GM23338 (cell line): ENCODE measurements at places on chromosomes 3 and 15. TPM values are rescaled to one million over a fixed set of nuclear protein-coding genes. Genes with fewer than 3 reads are reported as not detected.

CCDC71 gene
- total RNA-seq: 37.4 and 44.2 TPM in 2 replicates

CSPG5 gene
- total RNA-seq: 3.4 and 4.3 TPM in 2 replicates

TOPBP1 gene
- total RNA-seq: 42.2 and 65.4 TPM in 2 replicates

DNA sequence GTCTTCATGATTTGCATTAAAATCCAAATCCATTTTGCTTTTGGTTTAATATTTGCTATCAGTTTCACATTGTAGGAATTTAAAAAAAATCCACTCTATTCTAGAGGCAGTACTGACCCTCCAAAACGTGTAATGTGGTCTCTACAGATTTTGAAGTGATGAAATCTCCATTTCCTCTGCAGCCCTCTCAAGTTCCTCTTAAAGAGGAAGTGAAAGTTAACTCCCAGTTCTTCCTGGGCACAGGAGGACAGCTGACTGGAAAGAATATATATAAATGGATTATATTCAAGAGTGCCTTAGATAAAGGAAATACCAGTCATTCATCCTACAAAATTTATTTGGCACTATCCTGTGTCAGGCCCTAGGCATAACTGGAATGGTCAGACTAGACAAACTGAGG lies 83.5 kb upstream of the PLCL2 start:
- no peaks in the 10 kb centered on the region for H3K27me3 ChIP-seq
- no peak overlapping the region for H3K4me3 ChIP-seq
- H3K36me3 ChIP-seq: no peaks in the 10 kb centered on the region
- H3K27ac ChIP-seq: no peak overlapping the region

- DNase-seq: no peak
- H3K27me3 ChIP-seq: no peaks in the 10 kb centered on the region
- no peaks in the 10 kb centered on the region for H3K36me3 ChIP-seq
- peaks cover 10% of the 10 kb centered on the region for H3K4me1 ChIP-seq
- H3K4me3 ChIP-seq: no peak overlapping the region
These were observed 105.2 kb downstream of the RPLP1 start for GRCh38 chr15:69557707-69558409.

DNA sequence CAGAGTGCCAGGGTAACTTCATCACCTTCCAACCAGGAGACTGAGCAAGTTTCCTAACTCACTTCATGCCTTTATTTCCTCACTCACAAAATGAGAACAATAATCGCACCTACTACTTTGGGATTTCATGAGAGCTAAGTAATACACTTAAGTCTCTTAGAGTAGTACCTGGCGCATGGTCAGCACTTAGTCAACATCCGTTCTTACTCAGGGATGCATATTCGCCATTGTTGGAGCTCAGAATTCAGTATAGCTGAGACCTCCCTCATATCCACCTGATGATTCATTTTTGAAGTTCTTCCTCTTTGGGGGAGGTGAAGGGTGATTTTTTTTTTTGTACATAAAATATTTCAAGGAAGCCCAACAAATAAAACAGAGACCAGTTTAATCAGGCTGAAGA lies 188.2 kb downstream of the AGBL1 start:
- no peaks in the 10 kb centered on the region for H3K27me3 ChIP-seq
- no peak for DNase-seq
- H3K27ac ChIP-seq: no peak overlapping the region
- no peak overlapping the region for H3K4me3 ChIP-seq

GRCh38 chr3:8658306-8659212 lies 14.0 kb upstream of the SSUH2 start:
- no peak overlapping the region for H3K4me3 ChIP-seq
- DNase-seq: no peak
- no peaks in the 10 kb centered on the region for H3K27me3 ChIP-seq

GRCh38 chr3:143188881-143189280 lies 69.3 kb downstream of the CHST2 start:
- H3K27ac ChIP-seq: no peak overlapping the region
- DNase-seq: no peak
- no peak overlapping the region for H3K4me3 ChIP-seq
- H3K4me1 ChIP-seq: no peaks in the 10 kb centered on the region
- no peaks in the 10 kb centered on the region for H3K27me3 ChIP-seq

DNA sequence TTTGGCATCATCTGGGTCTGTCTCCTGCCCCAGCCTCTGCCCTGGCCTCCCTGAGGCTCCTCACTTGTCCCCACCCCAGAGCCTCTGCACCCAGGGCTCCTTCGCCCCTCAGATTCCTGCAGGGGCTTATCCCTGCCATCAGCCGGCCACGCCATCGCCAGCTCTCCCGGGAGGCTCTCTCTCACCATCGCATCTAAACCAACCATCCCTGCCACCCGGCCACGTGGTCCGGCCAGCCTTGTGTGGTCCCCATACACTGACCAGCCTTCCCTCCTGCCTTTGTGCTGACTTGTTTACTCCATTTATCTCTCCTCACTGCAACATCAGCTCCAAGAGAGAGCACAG lies 134.3 kb upstream of the IQSEC1 start:
- H3K27ac ChIP-seq: no peak overlapping the region
- H3K36me3 ChIP-seq: no peaks in the 10 kb centered on the region
- H3K4me3 ChIP-seq: no peak overlapping the region

DNA sequence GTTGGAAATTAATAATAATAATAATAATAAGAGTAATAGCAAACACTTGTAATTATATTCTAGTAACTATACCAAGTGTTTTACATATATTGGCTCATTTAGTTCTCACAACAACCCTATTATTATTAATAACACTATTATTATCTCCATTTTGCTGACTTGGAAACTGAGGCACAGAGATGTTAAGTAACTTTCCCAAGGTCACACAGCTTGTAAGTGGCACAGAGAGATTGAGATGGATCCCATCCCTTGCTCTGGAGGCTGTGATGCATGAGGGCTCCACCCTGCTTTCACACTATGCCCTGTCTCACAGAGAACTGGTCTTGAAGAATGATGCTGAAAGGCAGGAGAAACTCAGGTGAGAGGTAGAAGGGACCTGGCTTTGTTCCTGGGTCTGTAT lies 31.9 kb downstream of the TRIM42 start:
- H3K4me1 ChIP-seq: peaks cover 12% of the 10 kb centered on the region
- no peak for DNase-seq
- no peak overlapping the region for H3K4me3 ChIP-seq
- no peak overlapping the region for H3K27ac ChIP-seq
- no peaks in the 10 kb centered on the region for H3K27me3 ChIP-seq

DNA sequence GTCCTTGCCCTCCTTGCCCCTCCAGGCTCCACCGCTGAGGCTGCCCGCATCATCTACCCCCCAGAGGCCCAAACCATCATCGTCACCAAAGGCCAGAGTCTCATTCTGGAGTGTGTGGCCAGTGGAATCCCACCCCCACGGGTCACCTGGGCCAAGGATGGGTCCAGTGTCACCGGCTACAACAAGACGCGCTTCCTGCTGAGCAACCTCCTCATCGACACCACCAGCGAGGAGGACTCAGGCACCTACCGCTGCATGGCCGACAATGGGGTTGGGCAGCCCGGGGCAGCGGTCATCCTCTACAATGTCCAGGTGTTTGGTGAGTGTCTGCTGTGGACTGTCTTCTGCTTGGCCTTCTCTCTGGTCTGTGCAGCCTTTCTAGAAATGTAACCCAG lies 61.0 kb downstream of the BOC start:
- H3K4me1 ChIP-seq: no peaks in the 10 kb centered on the region
- H3K4me3 ChIP-seq: no peak overlapping the region
- no peak overlapping the region for H3K27ac ChIP-seq
- no peak for DNase-seq

- H3K27me3 ChIP-seq: no peaks in the 10 kb centered on the region
- no peak overlapping the region for H3K27ac ChIP-seq
- no peaks in the 10 kb centered on the region for H3K36me3 ChIP-seq
- no peak overlapping the region for H3K4me3 ChIP-seq
These were observed 113.9 kb downstream of the MEGF11 start for GRCh38 chr15:66139591-66140207.

- H3K27ac ChIP-seq: no peak overlapping the region
- H3K27me3 ChIP-seq: no peaks in the 10 kb centered on the region
- H3K36me3 ChIP-seq: no peaks in the 10 kb centered on the region
- no peak overlapping the region for H3K4me3 ChIP-seq
- H3K4me1 ChIP-seq: no peaks in the 10 kb centered on the region
These were observed 315.7 kb upstream of the GADL1 start for GRCh38 chr3:31210068-31210645.

- H3K4me1 ChIP-seq: no peaks in the 10 kb centered on the region
- no peaks in the 10 kb centered on the region for H3K36me3 ChIP-seq
- no peak overlapping the region for H3K27ac ChIP-seq
- DNase-seq: no peak
- H3K27me3 ChIP-seq: no peaks in the 10 kb centered on the region
These were observed 12.9 kb downstream of the VPS13C start for GRCh38 chr15:62047282-62047827.

DNA sequence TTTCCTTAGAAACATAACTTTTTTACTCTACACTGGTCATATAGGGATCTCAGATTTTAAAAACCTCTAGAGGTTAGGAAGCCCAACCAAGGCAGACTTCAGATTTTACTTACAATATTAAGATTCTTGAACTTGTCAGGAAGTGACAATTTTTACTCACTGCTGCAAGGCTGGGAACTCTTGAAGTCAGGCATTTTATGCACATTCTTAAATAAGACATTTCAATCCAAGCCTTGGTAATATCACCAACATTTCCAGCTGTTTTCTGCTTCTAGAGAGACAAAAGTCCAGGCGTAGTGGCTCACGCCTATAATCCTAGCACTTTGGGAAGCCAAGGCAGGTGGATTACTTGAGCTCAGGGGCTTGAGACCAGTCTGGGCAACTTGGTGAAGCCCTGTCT lies 33.6 kb upstream of the UBP1 start:
- H3K4me1 ChIP-seq: no peaks in the 10 kb centered on the region; the same call in 1 of the 2 replicates
- no peak for DNase-seq
- H3K27me3 ChIP-seq: no peaks in the 10 kb centered on the region
- 0 out of 2 replicates have a peak, but pooled peaks cover 3% of the 10 kb centered on the region for H3K36me3 ChIP-seq
- H3K27ac ChIP-seq: no peak overlapping the region

- H3K4me3 ChIP-seq: no peak overlapping the region
- peaks cover 7% of the 10 kb centered on the region for H3K4me1 ChIP-seq
- DNase-seq: no peak
- H3K27ac ChIP-seq: no peak overlapping the region
- no peaks in the 10 kb centered on the region for H3K36me3 ChIP-seq
These were observed 307.7 kb downstream of the RPLP1 start for GRCh38 chr15:69760258-69760845.

- DNase-seq: no peak
- H3K36me3 ChIP-seq: peaks cover 3% of the 10 kb centered on the region; the same call in 1 of the 2 replicates
- H3K27ac ChIP-seq: no peak overlapping the region
- peaks cover 11% of the 10 kb centered on the region; the same call in 1 of the 2 replicates for H3K4me1 ChIP-seq
These were observed 41.3 kb downstream of the ST6GAL1 start for GRCh38 chr3:186971578-186971977.

DNA sequence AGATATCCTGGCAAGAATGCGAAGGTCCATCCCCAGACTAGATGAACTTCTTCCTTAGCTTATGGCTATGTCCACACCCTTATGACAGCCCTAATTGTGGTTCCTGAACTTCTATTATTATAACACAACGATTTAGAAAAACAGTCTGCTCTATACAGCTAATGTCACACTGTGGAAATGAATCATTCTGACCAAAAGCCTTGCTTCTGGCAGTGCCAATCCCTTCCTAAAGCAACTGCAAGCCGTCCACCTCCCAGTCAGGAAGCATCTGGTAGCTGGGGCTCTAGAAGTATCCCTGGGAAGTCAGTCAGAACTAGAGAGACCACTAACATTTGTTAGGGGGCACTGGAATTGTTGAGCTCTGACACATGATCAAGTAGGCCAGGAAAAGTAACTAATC lies 45.0 kb downstream of the MYO5A start:
- H3K4me1 ChIP-seq: peaks cover 24% of the 10 kb centered on the region
- no peak overlapping the region for H3K4me3 ChIP-seq
- 0 out of 2 replicates have a peak overlapping the region, but pooled peaks have one; percentile 46 for H3K27ac ChIP-seq
- no peak for DNase-seq
- no peaks in the 10 kb centered on the region for H3K36me3 ChIP-seq
